ENCODE measurements at places on chromosomes 2 and 18.

DNA sequence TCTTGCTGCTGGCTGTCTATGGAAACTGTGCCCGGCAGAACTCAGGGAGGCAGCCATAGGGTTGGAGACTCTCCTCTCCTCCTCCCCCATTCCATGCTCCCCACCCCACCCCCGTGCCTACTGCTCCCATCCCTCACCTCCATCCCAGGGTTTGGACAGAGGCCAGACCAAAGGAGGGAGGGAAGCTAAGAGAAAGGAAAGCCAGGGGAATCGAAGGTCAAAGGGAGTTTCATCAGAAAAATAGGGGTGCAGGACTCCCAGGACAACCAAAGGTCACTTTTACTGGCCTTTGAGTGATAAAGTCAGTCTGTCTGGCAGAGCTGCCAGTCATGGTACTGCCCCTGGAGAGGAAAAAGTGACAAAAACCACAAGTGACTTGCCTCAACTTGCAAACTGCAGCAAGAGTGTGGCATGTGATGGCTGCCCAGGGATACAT lies 187.3 kb upstream of the CTAGE1 start:
- no peak for DNase-seq

DNA sequence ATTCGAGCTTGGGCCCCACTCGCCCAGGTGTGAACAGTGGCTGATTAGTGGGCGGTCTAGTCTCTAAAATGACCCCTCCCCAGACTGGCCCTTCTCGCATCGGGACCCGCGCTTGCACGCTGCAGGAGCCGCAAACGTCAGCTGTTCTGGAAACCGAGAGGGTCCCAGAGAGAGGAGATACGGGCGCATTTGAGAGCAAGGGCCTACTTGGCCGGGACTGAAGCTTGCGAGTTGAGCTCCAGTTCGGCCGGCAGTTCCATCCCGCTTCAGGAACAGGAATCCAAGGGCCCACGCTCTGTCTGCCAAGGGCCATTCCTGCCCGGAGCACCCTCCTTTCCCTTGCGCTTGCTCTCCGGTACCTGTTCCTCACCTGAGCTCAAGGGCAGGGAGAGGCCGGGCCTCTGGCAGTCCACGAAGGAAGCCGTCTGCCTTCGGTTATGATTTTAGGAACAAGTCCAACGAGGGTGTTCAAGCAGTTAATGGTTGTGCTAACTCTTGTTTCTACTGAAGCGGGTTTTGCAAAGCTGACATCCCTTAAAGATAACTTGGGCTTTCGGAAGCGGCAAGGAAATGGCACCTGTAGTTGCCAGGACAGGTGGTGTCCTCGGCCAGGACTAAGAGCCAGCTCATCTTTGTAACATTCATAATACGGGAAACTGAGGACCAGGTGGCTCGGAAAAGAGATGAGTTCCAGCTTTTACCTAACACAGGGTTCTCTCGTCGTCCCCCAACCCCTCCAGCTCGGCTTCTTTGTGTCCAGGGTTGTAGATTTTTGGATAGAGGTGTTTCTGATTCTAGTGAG lies 3.9 kb upstream of the DLX1 start:
- DNase-seq: no peak

DNA sequence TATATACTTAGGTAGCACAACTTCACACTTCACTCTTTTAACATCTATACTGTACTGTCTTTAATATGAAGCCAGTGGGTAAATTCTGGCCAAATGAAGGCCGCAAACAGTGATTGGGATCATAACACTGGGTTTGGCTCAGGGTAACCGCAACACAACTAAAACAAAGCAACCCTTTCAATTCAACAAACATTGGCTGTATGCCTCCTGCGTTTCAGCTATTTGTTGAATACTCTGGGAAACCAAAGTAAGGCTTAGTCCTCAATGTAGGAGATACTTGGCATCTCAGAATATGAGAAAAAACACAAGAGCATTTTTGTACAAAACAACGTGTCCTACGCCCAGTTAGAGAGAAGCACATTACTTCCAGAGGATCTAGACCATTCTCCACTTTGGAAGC lies 693.3 kb upstream of the KLHL29 start:
- DNase-seq: no peak

GRCh38 chr2:118154176-118154575 lies 65.9 kb downstream of the INSIG2 start:
- DNase-seq: no peak

DNA sequence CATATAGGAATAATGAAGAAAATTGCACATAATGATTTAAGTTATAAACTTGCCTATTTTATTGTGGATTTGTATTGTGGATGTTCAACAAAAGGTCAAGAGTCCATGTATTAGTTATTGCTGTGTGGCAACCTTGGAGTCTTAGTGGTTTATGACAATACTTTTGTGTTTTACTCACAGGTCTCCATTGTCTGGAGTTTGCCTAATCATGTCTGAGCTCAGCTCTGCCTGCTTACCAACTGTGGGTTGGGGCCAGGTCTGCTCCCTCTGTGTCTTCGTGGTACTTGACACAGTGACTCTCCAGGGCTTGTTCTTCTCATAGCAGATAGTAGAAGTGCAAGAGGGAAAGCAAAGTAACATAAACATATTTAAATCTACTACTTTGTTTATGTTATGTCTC lies 382.5 kb downstream of the CBLN2 start:
- DNase-seq: no peak

DNA sequence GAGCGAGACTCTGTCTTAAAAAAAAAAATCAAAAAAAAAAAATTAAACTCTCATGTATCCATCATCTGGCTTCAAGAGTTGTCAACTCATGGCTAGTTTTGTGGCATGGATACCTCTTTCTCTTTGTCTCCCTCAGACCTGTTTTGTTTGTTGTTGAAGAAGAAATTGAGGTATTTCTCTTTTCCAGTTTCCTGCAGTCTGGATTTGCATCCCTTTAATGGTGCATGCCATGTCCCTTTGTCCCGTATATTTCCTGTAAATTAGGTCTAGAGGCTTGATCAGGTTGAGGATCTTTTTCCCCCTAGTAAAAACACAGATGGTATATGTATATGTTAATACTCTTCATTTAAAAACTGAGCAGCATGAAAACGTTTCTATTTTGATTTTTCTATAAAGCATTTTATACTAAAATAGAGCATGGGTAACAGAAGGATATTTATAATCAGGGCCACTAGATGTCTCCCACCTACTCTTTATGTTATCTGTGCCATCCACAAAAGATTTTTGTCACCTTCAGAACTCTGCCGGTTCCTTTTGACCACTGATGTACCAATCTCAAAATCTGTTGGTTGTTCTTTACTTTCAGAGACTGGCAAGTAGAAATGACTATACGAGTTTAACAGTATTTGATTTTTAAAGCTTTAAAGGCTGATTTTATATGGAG lies 80.1 kb downstream of the GALNT1 start:
- no peak for DNase-seq
